ENCODE measurements at places on chromosomes 5 and 9. TPM values are rescaled to one million over a fixed set of nuclear protein-coding genes. Genes with fewer than 3 reads are reported as not detected.

DNA sequence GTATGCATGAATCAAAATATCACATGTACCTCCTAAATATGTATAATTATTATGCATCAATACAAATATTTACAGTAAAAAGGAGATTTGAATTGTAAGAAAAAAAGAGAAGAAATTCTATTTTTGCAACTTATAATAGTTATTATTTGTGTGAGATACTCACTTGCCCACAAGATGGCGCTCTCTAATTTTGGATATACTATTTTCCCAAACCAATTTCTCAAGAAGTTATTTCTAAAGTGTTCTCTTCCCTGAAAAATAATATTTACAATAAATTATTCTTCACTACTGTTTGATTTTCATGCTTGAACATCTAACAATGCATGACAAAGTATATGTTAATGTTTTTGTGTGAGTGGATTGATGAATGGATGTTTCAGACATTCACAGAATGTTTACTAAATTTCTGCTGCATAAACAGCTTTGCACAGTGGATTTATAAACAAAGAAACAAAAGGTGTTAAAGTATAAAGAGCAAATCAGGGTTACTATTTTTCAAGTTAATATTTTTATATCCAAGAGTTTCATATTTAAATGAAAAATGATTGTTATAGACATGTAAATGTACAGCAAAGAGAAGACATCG, 503.4 kb downstream of the PDE4D start:
- no peaks in the 10 kb centered on the region for H3K4me1 ChIP-seq
- H3K27ac ChIP-seq, result no peak overlapping the region
- no peak overlapping the region for H3K4me3 ChIP-seq
- DNase-seq, result peak; percentile 62

- no peaks in the 10 kb centered on the region for H3K36me3 ChIP-seq
- H3K4me3 ChIP-seq, result no peak overlapping the region
- peaks cover 58% of the 10 kb centered on the region for H3K27me3 ChIP-seq
- no peak for DNase-seq
These were observed 73.9 kb downstream of the FOXD1 start for GRCh38 chr5:73374520-73375190.

MTAP gene
- polyA plus RNA-seq, result 20.5 TPM

NUTM2G gene
- polyA plus RNA-seq, result 1.3 TPM

DNA sequence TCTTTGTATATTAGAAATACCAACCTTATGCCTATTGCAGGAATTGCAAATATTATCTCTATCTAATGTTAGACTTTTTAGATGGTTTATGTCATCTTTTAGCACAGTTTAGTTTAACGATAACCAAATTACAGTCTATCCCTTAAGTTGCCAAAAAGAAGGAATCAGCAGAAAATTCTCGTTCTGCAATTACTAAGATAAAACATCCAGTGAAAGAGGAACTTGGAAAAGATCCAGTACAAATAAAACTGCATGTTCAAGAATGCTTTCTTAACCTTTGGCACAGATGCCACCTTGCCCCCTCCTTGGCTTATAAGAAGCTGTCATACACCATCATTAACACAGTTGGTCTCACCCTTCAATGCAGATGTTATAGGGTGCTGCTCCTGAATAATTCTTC, 124.0 kb downstream of the SEMA5A start:
- no peak overlapping the region for H3K4me3 ChIP-seq
- no peaks in the 10 kb centered on the region for H3K27me3 ChIP-seq
- DNase-seq, result no peak
- H3K4me1 ChIP-seq, result peaks cover 2% of the 10 kb centered on the region

All from muscle of leg (tissue), 16 donors.